ENCODE measurements at places on chromosomes 2 and 18. TPM values are rescaled to one million over a fixed set of nuclear protein-coding genes. Genes with fewer than 3 reads are reported as not detected.

The TMEM247 gene
- not detected for total RNA-seq

The SULT1C2 gene
- 1.2 TPM for total RNA-seq

The RAMP1 gene
- total RNA-seq: 5.1 TPM

The MYOM1 gene
- 5.0 TPM for total RNA-seq

The KCNIP3 gene
- total RNA-seq: 2.6 TPM

The LHCGR gene
- total RNA-seq: 0.30 TPM

The CAPN14 gene
- total RNA-seq: 0.15 TPM

The THAP4 gene
- total RNA-seq: 39.8 TPM

The HOXD13 gene
- not detected for total RNA-seq

The AGXT gene
- not detected for total RNA-seq

The AMER3 gene
- total RNA-seq: not detected

The RAX gene
- not detected for total RNA-seq

The EDAR gene
- 0.12 TPM for total RNA-seq

The PDE1A gene
- total RNA-seq: 5.2 TPM

The TMEM17 gene
- total RNA-seq: 1.8 TPM

The SLC25A52 gene
- not detected for total RNA-seq

The PROKR1 gene
- not detected for total RNA-seq

The FSIP2 gene
- total RNA-seq: 0.27 TPM

The IL1RN gene
- 20.1 TPM for total RNA-seq

The VIL1 gene
- 0.41 TPM for total RNA-seq

The DNER gene
- total RNA-seq: 1.2 TPM

The DAW1 gene
- 4.9 TPM for total RNA-seq

The OBSL1 gene
- total RNA-seq: 49.4 TPM

The CRYGC gene
- not detected for total RNA-seq

The LAMA1 gene
- 0.65 TPM for total RNA-seq

The ACMSD gene
- not detected for total RNA-seq

The GAREM2 gene
- 2.0 TPM for total RNA-seq

The OXER1 gene
- 1.9 TPM for total RNA-seq

The TNFRSF11A gene
- total RNA-seq: 3.9 TPM

The TTN gene
- total RNA-seq: 40.3 TPM

The CNRIP1 gene
- total RNA-seq: 20.8 TPM

The DQX1 gene
- total RNA-seq: 0.44 TPM

The NYAP2 gene
- 1.1 TPM for total RNA-seq

The SERPINB2 gene
- total RNA-seq: not detected

The IL1R2 gene
- 23.3 TPM for total RNA-seq

The MYO5B gene
- total RNA-seq: 23.3 TPM

The CD207 gene
- total RNA-seq: 3.0 TPM

The STAMBP gene
- 31.3 TPM for total RNA-seq

The TWIST2 gene
- 8.4 TPM for total RNA-seq

The TDRD15 gene
- not detected for total RNA-seq

The IL1B gene
- 17.5 TPM for total RNA-seq

All from lower lobe of right lung (tissue), 2 donors.